ENCODE measurements at places on chromosomes 1 and 21.

GRCh38 chr1:232854798-232855159, 49.6 kb downstream of the MAP10 start:
- DNase-seq, result no peak

- DNase-seq, result no peak
Observed at GRCh38 chr1:94305704-94306103, 68.3 kb upstream of the ARHGAP29 start.

DNA sequence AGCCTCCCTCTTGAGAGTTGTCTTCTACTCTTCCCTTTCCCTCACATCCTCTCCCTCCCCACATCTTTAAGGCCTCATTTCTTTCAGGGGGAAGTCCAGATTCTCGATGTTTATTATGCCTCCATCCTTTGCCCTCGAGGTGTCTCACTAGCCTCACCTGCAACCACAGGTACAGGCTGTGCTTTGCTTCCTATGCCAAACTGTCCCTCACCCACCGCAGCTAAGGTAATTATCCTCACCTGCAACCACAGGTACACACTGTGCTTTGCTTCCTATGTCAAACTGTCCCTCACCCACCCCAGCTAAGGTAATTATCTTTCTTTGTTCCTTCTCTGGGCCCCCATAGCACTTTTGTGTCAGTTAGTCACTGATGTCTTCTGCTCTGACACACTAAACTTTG, 328.1 kb upstream of the SNX7 start:
- no peak for DNase-seq

DNA sequence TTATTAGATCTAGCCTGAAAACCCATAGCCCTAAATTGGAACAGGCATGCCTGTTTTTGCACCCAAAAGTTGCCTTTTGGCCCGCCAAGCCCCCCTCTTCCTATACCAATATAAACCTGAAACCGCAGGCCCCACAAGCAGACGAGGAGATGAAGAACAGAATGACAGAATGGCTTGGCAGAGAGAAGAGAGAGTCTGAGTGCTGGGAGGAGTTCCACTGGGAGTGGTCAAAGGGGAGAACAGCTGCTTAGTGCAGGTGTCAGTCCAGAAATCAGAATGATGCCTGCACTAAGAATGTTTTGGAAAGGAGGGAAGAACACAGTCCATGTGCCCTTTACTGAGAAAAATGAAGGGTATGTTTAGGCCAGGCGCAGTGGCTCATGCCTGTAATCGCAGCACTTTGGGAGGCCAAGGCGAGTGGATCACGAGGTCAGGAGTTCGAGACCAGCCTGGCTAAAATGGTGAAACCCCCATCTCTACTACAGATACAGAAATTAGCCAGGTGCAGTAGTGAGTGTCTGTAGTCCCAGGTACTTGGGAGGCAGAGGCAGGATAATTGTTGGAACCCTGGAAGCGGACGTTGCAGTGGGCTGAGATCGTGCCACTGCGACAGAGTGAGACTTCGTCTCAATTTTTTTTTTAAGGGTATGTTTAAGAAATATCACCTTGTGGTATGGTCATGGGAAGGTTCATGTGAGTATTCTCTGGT, 9.4 kb downstream of the DYRK1A start:
- no peak for DNase-seq

GRCh38 chr1:55073187-55073916, 34.0 kb downstream of the PCSK9 start:
- no peak for DNase-seq

GRCh38 chr1:97350241-97350640, 570.6 kb downstream of the DPYD start:
- no peak for DNase-seq

DNA sequence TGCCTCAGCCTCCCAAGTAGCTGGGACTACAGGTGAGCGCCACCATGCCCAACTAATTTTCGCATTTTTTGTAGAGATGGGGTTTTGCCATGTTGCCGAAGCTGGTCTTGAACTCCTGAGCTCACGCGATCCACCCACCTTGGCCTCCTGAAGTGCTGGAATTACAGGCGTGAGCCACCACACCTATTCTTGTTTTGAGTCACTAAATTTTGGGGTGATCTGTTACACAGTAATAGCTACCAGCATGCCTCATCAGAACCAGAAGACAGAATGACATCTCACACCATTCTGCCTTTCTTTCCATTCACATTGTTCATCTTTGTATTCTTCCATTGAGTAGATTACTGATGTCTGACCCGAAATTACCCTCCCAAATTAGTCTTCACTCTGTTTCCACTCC, 9.1 kb downstream of the RHBDL2 start:
- no peak for DNase-seq

DNA sequence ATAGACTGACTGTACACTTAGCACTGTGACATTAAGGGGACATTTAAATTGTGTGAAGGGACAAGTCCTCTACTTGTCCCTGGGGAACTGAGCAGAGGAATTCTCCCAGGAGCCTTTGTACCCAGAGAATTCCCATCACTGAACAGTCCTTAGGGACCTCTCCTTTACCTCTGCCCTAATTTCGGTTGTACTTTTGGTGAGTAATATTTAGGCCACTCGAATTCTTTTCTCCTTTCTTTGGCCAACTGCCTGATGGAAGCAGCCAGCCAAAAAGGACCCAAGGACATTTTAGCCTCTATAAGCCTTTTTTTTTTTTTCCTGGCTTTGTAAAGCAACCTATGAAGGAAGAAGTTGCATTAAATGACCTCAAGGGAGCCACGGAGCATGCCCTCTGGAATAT, 71.5 kb downstream of the NR5A2 start:
- no peak for DNase-seq

DNA sequence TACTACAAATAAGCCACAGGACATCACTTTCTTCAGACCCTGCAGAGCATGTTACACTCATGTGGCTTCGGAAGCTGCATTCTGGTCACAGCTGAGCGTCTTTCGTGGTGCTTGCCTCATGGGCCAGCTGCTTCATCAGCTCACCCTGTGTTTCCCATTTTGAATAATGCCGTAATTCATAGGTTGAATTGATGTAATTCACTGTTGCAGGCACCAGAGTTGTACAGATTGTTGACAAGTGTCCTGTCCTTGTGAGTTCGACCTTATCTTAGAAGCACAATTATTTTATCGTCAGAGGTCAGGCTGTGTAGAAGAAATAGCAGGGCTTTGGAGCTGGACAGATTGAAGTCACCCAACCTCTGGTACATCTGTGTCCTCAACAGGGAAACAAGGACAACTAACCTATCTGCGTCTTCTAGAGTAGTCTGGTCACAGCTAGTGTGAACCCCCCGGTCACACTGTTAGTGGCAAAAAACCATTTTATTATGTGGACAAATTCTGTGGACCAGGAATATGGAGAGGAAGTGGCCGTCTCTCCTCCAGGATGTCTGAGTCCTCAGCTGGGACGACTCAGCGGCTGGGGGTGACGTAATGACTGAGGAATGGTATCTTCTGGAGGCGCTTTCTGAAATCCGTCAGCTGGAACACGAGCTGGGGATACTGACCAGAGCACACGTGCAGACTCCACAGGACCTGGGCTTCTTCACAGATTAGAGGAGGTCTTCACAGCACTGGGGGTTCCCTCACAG, 17.8 kb downstream of the PKNOX1 start:
- DNase-seq, result no peak

- no peak for DNase-seq
Observed at GRCh38 chr1:201377611-201378092, at the start of gene TNNT2. TSS of gene TNNT2 (minus strand) at chr1:201377680. CDS start at chr1:201373254, 4,426 bp downstream.

- no peak for DNase-seq
Observed at GRCh38 chr1:165169028-165169427, 187.5 kb downstream of the LMX1A start.

DNA sequence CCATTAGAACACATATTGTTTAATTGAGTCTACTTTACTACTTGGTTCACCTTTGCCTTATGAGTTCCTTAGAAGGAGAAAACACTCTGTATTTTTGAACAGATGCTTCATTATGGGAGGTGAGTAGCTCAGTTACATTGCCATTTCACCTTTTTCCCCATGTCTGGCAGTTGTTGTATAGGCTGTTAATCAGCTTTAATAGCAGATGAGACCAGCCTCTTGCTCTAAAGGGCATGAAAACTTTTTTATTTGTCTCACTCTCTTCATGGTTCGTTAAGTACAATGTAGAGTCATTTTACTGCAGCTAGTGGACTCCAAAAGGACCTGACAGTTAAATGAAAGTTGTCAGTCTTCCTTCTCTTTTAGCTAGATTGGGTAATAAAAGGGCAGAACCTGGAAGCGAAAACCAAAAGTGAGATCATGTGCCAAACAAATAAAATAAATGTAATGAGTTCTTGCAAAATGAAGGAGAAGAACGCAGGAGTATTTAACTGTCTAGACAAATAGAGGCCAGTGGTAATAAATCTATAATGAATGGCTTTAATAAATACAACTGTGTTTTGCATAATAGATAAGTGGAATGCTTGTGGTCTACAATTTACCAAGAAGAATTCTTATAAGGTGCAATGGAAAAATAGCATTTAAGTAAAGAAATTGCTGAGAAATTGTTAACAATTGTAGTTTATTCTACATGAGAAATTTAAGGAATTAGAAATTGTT, 180.0 kb upstream of the NEGR1 start:
- DNase-seq, result no peak

DNA sequence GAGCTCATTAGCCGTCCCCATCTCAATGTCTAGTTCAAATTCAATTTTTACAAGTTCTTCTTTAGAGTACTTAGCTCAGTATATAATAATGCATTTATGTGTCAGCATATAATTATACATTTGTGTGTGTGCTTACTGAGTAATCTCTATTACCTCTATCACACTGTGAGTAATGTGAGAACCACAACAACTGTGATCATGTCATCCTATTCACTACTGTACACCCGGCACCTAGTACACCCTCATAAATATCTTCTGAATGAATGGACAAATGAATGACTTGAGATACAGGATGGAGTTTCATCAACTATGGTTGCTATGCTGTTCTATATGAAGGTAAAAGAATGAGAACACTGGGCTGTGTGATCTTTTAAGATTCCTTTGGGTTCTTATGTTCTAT, 124.0 kb downstream of the GPATCH2 start:
- DNase-seq, result no peak

- no peak for DNase-seq
Observed at GRCh38 chr1:221772117-221772516, 30.2 kb upstream of the DUSP10 start.

All from dermis microvascular lymphatic vessel endothelial cell (primary cell).